Mesothelial cell of epicardium (in vitro differentiated cells): ENCODE measurements at places on chromosomes 2 and 18.

DNA sequence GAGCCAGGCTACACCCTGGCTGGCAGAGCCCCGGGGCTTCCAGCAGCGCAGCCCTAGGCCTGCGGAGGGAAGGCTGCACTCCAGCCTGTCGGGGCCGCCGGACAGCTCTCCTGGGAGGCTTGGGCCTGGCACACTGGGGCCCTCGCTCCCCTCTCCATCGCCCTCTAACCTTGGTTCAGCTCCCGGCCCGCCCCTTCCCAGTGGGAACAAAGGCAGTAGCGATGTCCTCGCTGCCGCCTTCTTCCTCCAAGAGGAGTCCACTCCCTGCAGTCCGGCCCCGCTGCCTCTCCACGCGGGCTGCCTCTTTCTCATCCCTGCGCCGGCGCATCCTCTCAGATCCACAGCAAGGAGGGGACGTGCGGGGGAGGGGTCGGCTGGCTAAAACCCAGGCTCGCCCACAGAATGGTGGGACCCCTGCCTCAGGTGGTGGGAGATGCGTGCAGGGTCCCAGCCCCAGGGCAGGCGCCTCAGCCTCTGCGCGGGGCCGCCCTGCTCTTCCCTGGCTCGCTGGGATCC is 138.1 kb downstream of the TWIST2 start:
- DNase-seq, result no peak
- H3K27me3 ChIP-seq, result no peaks in the 10 kb centered on the region
- peaks cover 5% of the 10 kb centered on the region for H3K4me1 ChIP-seq
- no peak overlapping the region for H3K27ac ChIP-seq
- no peaks in the 10 kb centered on the region for H3K36me3 ChIP-seq

DNA sequence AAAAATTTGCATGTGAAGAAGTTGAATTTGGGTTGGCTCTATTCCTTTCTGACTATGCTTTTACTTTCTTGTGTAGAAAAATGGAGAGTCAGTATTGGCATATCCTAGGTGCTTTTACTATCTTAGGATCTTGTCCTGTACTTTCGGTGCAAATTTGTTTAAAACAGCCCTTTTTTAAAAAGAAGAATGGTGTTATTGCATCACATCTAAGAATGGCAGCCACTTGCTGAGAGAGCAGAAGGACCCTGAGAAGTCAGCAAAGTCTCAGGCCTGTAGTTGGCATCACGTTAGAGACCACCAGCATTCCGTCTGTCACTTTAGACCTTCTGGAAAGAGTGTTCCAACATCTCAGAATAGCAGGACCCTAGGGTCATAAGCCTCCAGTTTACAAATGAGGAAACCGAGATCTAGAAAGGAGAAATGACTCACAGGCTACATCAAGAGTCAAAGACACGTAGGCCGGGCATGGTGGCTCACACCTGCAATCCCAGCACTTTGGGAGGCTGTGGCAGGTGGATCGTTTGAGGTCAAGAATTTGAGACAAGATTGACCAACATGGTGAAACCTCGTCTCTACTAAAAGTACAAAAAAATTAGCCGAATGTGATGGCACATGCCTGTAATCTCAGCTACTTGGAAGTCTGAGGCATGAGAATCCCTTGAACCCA is 42.5 kb downstream of the SPATS2L start:
- H3K4me1 ChIP-seq, result peaks cover 72% of the 10 kb centered on the region
- H3K27me3 ChIP-seq, result no peaks in the 10 kb centered on the region

DNA sequence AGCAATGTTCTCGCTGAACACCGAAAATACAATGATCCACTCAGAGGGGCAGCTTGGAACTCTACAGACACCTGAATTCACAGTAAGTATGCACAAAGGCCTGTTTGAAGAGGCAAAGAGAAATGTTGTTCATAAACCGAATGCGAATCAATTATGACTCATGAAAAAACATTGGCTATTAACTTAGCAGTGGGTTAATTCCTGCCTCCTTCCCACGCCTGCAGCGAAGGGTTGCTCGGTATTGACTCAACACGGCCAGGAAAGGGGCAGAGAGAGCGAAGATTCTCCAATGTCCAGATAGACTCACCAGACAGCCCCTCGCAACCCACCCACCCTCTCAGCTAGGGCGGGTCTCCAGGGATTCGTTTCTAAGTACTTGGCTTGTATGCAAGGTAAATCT is 9.4 kb downstream of the CRACDL start:
- no peak overlapping the region for H3K27ac ChIP-seq
- DNase-seq, result no peak
- H3K4me3 ChIP-seq, result no peak overlapping the region
- H3K4me1 ChIP-seq, result no peaks in the 10 kb centered on the region
- peaks cover 32% of the 10 kb centered on the region for H3K27me3 ChIP-seq

GRCh38 chr2:11807156-11808015 is 61.0 kb downstream of the LPIN1 start:
- no peak for DNase-seq
- H3K27me3 ChIP-seq, result no peaks in the 10 kb centered on the region
- no peak overlapping the region for H3K27ac ChIP-seq
- H3K4me3 ChIP-seq, result no peak overlapping the region
- no peaks in the 10 kb centered on the region for H3K4me1 ChIP-seq

GRCh38 chr2:178807227-178808008 is at the start of gene TTN:
TSS of gene TTN (minus strand) at chr2:178807423. CDS start at chr2:178804642, 2,781 bp downstream.
- peaks cover 1% of the 10 kb centered on the region for H3K27me3 ChIP-seq
- no peaks in the 10 kb centered on the region for H3K36me3 ChIP-seq
- no peak within 1 kb of the TSS for H3K4me3 ChIP-seq

DNA sequence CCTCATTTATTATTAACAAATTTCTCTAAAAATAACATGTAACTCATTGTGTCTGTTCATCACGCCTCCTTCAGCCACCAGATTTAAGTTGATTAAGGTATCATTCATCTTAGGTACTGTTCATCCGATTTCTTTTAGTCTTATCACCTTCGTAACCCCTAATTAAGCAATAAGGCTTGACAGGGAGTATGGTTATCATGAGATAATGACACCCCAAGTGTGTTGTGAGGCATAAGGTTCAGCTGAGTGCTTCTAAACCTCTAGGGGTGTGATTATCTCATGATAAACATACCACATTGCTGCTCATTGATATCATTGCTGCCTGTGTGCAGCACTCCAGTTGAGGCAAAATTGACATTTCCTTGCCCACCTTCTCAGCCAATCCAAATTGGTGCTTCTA is 158.9 kb upstream of the BOD1L2 start:
- no peak overlapping the region for H3K27ac ChIP-seq
- no peak overlapping the region for H3K4me3 ChIP-seq
- DNase-seq, result no peak
- no peaks in the 10 kb centered on the region for H3K36me3 ChIP-seq
- no peaks in the 10 kb centered on the region for H3K4me1 ChIP-seq

GRCh38 chr2:231104115-231104713 is 20.6 kb downstream of the HTR2B start:
- peaks cover 31% of the 10 kb centered on the region for H3K36me3 ChIP-seq
- peaks cover 6% of the 10 kb centered on the region for H3K4me1 ChIP-seq
- peak; percentile 68 for DNase-seq

DNA sequence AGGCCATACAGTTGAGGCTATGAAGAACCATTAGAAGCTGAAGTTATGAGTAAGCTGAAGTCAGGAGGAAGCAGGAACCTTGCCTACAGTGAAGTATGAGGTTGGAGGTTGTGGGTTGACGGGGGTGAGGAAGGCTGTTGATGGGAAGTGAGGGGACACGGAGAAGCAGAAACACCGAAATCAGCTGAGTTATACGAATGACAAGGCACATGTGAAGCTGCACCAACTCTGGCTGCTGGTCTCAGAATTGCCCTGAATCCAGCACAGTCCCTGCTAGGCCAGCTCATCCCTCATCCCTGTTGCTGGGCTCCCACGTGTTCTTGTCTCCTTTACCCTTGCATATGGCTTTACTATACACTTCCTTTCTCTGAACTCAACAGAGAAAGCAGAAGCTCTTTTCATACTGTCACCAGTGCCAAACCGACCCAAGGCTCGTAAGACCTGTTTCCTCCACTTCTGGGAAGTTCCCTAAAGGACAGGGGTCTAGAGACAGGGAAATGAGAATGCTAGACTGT is 9.2 kb upstream of the TMEM247 start:
- peaks cover 5% of the 10 kb centered on the region for H3K27me3 ChIP-seq
- no peak for DNase-seq
- no peaks in the 10 kb centered on the region for H3K4me1 ChIP-seq
- H3K27ac ChIP-seq, result no peak overlapping the region
- no peak overlapping the region for H3K4me3 ChIP-seq
- H3K36me3 ChIP-seq, result no peaks in the 10 kb centered on the region

- no peaks in the 10 kb centered on the region for H3K27me3 ChIP-seq
- peaks cover 29% of the 10 kb centered on the region for H3K36me3 ChIP-seq
- no peak for DNase-seq
- H3K27ac ChIP-seq, result no peak overlapping the region
Measured at GRCh38 chr2:173240083-173240482, 114.6 kb upstream of the CDCA7 start.

DNA sequence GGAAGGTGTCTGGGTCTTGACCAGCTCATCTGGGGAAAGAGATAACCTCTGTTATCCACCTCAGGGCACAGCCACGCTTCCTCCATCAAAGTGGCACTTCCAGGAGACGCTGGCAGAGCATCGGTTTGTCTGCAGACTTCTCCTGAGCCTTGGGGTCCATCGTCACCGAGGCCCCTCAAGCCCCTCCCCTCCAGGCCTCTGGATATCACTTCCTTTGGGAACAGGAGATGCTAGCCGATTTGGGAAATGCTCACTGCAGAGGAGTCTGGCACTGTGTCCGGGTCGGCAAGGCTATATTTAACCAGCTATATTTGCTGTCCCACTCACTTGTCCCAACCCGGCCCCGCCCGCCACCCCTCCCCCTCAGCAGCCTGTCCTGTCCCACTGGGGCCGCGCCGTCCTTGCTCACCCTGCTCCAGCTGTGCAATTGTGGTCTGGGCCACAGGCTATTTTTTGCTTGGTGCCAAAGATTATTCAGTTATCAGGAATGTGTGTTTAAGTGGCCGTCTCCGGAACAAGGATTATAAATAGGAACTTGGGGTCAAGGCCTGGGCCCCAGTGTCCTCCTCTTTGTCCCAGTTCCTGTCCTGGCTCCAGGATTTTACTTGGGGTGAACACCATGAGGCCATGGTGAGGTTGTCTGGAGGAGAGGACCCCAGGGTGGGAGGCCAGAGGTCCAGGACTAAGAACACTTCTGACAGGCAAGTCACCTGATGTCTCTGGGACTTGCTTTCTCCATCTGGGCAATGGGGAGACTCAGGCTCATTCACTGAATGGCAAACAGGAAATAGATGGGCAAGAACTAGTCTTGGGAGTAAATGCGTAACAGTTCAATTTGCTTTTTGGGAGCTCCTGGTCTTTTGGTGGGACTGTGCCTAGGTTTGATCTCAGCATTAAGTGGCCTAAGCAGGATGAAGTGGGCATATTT is 263.6 kb downstream of the DYSF start:
- H3K27me3 ChIP-seq, result no peaks in the 10 kb centered on the region
- H3K4me1 ChIP-seq, result peaks cover 8% of the 10 kb centered on the region
- H3K4me3 ChIP-seq, result no peak overlapping the region
- no peak overlapping the region for H3K27ac ChIP-seq

DNA sequence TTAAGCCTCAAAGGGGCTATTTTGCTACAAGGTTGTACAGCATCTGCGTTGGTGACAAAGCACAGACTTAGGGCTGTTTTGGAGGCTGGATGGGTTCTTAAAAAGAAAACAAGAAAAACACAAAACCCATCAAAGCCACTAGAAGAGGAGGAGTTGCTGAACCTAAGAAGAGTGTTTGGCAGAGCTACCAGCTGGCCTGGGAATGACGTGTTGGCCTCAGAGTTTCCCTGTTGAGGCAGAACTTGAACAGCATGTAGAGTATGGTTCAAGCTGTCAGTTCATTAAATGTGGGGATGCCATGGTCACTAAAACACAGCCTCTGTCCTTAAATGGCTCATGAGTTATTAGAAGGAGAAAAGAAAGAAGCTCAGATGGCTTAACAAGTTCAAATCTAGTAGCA is 162.5 kb downstream of the TTC32 start:
- H3K4me1 ChIP-seq, result no peaks in the 10 kb centered on the region
- peaks cover 4% of the 10 kb centered on the region for H3K27me3 ChIP-seq

GRCh38 chr2:204060841-204061240 is 124.3 kb downstream of the ICOS start:
- H3K4me3 ChIP-seq, result no peak overlapping the region
- H3K27me3 ChIP-seq, result peaks cover 31% of the 10 kb centered on the region
- H3K27ac ChIP-seq, result no peak overlapping the region
- peaks cover 4% of the 10 kb centered on the region for H3K4me1 ChIP-seq
- H3K36me3 ChIP-seq, result no peaks in the 10 kb centered on the region

DNA sequence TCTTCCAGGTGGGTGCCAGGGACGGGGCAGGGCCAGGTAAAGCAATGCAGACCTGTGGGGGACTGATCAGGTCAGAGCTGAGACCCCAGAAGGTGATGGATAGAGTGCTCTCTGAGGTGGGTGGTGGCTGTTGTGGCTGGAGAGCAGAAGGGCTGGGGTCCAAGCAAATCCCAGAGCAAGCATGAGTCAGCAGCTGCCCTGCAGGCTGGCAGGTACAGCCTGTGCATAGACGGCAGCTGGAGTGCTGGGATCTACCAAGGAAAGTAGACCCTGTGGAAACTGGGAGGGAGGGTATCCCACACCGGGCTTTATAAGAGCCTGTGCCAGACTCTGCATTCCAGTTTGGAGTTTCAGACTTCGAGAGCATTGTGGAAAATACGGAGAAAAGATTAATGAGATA is 663 bp downstream of the TRIM54 start:
- H3K4me1 ChIP-seq, result peaks cover 12% of the 10 kb centered on the region
- DNase-seq, result no peak
- H3K4me3 ChIP-seq, result no peak overlapping the region
- no peak overlapping the region for H3K27ac ChIP-seq
- no peaks in the 10 kb centered on the region for H3K36me3 ChIP-seq

DNA sequence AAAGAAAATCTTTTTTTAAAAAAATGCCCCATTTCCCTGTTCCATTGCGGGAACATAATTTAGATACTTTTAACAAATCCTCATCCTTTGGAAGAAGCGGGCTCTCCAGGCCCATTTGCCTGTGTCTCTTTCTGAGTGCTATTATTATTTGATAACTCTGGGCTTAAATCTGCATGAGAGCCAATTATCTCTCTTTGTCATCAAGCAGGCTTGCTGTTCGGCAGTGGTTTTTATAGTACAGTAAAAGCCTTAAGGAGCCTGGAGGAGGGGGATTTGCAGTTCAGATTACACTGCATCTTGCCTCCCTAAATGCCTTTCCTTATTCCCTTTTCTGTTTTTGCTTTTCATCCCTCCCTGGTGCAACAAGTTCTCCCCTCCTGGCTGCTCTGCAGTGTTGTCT is 50.6 kb downstream of the CELF4 start:
- no peak for DNase-seq
- no peak overlapping the region for H3K4me3 ChIP-seq
- peaks cover 8% of the 10 kb centered on the region for H3K27me3 ChIP-seq
- H3K36me3 ChIP-seq, result peaks cover 3% of the 10 kb centered on the region

GRCh38 chr2:97995734-97996624 is at the start of gene TMEM131:
TSS of gene TMEM131 (minus strand) at chr2:97995948. CDS start at chr2:97995662, 286 bp downstream.
- no peaks in the 10 kb centered on the region for H3K36me3 ChIP-seq
- peak within 1 kb of the TSS; percentile 99 for H3K4me3 ChIP-seq
- H3K27me3 ChIP-seq, result no peaks in the 10 kb centered on the region
- peaks cover 29% of the 10 kb centered on the region for H3K4me1 ChIP-seq
- peak; percentile 94 for DNase-seq
- peak within 1 kb of the TSS; percentile 99 for H3K27ac ChIP-seq
